ENCODE measurements at places on chromosomes 12 and 14.

DNA sequence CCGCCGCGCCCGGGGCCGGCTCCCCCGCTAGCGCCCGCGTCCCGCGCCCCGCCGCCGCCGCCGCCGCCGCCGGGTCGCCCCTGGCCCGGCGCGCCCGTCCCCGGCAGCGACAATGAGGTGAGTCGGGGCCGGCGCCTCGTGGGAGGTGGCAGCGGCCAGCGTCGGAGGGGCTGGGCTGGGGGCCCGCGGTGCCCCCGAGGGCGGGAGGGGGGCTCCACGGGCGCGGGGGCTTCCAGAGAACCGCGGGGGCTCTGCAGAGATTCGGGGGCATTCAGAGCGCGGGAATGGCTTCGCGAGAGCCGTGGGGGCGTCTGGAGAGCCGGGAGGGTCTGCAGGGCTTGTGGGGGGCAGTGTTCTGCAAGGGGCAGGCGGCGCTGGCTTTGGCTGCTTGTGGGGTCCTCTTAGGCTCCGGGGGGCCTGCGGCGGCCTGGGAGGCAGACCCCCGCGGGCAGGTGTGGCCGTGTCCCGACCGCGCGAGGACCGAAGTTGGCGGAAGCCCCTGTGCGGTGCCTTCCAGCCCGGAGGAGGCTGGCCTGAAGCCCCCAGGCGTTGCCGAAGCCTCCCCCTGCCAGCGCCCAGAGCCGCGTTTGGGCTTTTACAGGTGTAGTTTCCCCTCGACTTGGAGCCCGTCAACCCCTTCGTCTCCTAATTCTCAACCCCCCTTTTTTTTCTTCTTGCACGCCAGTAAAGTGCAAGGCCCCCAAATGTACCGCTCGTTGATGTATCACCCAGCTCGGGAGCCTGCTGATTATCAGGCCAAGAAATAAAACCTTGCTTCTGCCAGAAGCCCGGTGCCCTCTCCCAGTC, 93.1 kb upstream of the EVL start:
- DNase-seq = no peak

GRCh38 chr14:96538990-96539317, 36.8 kb downstream of the PAPOLA start:
- DNase-seq = no peak

DNA sequence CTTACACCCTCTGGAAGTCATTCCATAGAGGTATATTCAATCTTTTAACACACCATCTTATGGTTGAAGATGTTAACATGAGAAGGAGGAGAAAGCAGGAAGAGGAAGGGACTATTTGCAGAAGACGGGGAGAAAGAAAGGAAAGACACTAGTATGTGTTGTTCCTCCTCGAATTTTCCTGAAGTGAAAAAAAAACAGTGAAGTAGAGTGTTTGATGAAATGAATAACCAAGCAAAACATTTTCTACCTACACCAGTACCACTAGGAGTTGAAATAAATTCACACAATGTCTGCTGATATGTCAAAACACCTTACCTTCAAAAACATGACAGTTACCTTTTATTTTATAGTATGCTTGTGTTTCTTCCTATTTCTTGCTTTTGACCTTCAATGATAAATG, 1.4 kb upstream of the CNOT2 start:
- DNase-seq = peak; percentile 52

GRCh38 chr12:118420673-118421072, 44.3 kb downstream of the SUDS3 start:
- DNase-seq = no peak

Data from OCI-M1 (cell line).